ENCODE measurements at places on chromosomes 7 and 10.

DNA sequence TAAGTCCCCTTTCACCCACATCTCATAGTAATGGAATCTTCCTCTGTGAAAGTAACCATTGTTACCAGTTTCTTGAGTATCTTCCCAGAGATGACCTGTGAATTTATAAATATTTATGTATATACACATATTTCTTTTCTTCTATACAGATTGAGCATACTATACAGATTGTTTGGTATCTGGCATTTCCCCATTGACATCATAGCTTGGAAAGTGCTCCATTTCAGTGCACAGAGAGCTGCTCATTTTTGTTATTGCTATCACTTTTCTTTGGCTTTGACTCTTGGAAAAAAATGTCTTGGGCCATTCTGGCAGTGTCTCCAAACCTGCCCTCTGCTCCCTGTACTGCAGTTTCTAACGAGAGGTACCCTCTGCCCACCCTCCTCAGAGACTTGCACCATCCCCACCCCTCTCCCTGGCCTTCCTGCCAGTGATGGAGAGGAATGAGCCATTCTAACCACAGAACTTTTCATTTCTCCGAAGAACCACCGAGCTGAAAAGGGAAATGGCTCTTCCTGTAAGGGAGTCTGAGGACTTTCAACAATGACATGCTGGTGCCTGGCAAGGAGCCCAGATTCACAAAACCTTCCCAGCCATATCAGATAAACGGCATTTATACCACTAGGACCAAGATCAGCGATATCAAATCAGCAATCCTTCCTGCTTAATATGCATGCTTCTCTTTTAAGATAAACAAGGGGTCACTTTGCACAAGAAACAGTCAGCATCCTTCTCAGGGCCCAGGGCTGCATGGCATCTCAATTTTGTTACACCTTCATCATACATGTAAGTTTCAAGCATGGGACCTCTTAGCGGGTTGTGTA is 19.7 kb upstream of the CCSER2 start:
- DNase-seq, result peak; percentile 30

DNA sequence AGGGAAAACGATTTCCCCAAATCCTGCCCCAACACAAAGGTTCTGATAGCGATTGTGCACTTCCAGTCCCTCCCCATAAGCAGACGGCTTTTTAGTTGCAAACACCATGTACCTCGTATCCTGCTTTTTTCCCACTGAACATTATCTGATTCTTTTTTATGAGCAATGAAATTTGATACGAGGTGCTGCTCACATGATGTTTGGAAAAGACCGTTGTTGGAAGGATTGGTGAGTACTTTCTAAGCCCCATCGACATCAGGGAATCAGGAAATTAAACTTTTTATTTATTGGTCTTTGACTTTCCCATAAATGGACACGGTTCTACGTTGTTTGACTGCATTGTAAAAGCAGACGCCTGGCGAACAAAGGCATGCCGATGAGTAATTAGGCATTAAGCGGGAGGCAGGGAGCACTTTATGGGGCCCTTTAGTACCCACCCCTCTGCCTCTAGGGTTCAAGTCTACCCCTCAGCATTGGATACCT is 49.4 kb downstream of the TEX36 start:
- no peak for DNase-seq

DNA sequence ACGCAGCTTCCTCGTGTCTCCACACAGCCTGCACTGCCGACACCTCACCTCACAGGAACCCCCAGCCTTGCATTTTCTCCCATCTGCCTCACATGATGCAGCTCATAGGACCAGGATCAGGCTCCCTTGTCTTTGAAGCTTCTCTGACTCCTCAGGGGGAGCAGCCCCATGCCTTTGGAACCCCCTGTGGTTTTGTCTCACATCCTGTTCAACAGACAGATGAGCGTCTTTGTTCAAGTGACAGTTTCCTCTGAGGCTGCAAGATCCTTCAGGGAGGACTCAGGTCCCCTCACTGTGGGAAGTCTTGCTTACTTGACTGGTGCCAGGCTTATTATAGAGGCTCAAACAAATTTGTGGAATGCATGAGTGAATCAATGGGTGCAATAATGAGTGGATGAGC is 667.1 kb downstream of the INHBA start:
- DNase-seq, result no peak

GRCh38 chr7:142409471-142409870 is 151.6 kb upstream of the PRSS58 start:
- no peak for DNase-seq

DNA sequence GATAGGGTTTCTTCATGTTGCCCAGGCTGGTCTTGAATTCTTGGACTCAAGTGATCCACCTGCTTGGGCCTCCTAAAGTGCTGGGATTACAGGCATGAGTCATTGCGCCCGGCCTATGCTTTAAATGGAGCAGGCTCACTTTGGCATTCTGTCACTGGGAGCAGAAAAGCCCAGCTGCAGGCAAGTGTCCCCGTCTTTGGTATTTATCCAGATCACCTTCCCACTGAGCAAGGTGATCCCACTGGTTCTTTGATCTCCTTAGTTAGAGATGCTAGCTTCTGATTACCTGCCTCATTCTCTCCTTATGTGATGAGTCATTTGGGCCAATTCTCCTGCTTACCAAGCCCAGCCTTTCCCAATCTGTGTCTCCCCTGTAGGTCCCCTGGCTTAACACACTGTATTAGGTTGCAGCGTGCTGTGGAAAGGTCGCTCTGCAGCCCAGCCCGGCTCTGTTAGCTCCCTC is 39.3 kb downstream of the SPDYE5 start:
- no peak for DNase-seq

GRCh38 chr10:75272094-75272493 is 36.3 kb upstream of the COMTD1 start:
- DNase-seq, result no peak

- no peak for DNase-seq
Measured at GRCh38 chr10:130611239-130611638, 475.0 kb downstream of the GLRX3 start.

DNA sequence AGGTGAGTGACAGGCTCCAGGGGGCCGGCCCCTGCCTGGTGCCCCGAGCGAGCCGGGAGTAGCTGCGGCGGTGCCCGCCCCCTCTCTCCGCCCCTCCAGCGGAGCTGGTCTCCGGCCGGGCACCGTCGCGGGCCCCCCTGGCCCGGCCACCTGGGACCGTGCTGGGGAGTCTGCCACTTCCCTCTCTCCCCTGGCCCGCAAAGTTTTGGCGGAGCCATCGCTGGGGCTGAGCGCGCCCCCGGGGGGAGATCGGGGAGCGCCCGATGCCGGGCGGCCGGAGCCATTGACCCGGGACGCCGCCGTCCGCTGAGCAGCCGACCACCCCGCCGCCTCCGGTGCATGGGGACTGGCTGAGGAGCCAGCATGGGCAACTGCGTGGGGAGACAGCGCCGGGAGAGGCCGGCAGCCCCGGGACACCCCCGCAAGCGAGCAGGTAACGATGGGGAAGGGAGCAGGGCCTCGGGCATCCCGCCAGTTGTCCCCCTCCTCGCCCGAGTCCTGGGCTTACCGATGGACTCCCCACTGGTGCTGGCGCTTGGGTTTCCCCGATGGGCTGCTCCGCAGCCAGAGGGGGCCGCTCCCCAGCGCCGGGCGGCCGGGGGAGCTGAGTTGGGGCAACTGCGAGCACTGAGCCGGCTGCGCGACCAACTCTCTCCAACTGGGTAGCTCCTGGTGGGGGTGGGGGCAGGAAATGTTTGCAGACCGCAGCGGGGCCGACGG is at the start of gene UBTD1:
Gene UBTD1 (plus strand): TSS at position 84 of the 720 bp plus-strand sequence. CDS start 280 bp downstream, at position 364.
- peak; percentile 10 for DNase-seq

DNA sequence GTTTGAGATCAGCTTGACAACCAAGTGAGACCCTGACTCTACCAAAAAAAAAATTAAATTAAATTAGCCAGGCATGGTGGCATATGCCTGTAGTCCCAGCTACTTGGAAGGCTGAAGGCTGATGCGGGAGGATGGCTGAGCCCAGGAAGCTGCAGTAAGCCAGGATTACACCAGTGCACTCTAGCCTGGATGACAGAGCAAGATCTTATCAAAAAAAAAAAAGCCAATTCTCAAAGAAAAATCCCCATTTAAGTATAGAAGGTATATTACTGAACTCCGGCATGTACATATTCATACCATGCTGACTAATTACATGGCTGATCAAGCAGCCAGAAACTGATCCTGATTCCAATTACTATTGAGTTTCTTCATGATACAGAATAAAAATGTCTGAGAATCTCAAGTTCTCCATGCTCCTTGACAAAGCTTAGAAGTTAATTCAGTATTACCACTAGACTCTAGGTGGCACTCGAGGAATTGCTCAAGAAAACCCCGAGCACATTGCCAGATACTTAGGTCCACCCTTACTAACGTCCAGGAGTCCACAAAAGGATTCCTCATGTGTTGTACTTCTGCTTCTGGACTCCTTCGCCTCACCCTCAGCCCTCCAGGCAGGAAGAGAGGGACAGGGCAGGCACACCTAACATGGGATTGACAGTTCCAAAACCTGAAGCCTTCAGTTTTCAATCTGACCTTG is 148.9 kb downstream of the PARD3 start:
- DNase-seq, result no peak

GRCh38 chr7:150514748-150515222 is at the start of gene GIMAP7:
Gene GIMAP7, plus strand, starts transcription at chr7:150514872. Its CDS starts 5,103 bp downstream, at chr7:150519975.
- no peak for DNase-seq

DNA sequence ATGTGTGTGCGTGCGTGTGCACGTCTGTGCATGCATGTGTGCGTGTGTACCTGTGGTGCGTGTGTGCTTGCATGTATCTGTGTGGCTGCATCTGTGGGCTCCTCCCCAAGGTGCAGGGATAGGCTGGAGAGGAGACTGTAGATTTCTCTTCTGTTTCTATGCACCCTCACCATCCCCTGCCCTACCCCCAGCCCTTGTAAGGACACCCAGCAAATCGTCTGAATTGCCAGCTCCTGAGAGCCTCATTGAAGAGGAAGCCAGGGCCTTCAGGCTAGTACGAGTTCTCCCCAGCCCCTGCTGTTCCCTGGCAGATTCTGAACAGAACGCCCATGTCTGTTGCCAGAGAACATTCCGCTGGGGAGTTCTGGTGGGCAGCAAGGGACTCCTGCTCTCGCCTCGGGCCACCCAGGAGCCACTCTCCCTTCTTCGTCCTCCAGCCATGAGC is 17.0 kb upstream of the TRIM8 start:
- no peak for DNase-seq

DNA sequence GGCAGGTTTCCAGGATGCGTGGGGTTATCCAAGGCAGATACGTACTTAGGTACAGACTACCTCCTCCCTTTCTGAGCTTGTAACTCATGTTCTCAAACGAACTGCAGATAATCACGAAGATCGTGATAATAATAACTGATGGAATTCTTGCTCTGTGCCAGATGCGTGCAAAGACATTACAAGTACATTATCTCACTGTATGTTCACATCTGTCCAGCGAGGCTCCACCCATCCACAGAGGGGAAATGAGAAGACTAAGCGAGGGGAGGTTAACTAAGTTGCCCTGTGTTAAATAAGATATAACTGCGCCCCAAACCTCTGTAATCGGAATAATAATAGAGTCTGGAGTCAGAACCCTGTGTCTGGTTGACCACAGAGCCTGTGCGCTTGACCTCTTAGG is 1.9 kb downstream of the GALNT17 start:
- DNase-seq, result no peak

GRCh38 chr10:87794285-87794684 is 23.7 kb downstream of the ATAD1 start:
- no peak for DNase-seq

DNA sequence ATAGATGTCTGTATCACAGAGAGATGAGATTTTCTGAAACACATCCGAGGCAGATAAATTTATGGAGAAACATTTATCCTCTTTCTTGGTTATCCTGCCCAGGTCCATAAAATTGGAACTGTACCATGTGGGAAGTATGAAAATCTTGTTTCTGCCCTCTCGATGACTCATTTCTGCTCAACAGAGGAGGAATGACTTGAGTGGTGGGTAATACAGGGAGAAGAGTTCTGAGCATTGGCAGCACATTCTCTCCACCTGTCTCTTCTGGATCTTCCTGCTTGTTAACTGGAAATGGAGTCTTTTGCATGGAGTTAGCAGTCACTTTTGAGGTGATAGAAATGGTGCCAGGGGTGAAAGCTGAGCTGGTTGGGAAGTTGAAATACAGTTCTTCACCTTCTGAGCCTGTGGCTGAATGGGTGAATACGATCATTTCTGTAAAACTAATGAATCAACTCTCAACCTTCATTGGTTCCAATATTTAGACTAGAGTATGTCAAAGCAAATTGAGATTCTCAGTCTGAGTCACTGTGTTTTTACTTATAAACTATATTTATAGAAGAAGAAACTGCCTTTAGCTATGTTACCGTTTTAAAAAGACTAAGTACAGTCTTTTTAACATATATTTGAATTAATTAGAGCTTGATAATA is 945.5 kb downstream of the SORCS3 start:
- DNase-seq, result no peak

DNA sequence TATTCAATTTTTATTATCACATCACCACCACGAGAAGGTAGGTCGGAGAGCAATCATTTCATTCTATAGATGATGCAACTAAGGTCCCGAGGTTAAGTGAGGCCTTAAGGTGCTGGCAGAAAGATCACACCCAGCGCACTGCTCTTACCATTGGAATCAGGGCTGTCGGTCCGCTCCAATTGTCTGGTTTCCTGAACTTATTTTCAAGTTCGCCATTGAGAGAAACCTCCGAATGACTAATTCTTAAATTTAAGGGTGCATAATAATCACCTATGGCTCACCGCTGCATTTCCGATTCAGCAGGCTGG is 625 bp upstream of the GSTO2 start:
- no peak for DNase-seq

DNA sequence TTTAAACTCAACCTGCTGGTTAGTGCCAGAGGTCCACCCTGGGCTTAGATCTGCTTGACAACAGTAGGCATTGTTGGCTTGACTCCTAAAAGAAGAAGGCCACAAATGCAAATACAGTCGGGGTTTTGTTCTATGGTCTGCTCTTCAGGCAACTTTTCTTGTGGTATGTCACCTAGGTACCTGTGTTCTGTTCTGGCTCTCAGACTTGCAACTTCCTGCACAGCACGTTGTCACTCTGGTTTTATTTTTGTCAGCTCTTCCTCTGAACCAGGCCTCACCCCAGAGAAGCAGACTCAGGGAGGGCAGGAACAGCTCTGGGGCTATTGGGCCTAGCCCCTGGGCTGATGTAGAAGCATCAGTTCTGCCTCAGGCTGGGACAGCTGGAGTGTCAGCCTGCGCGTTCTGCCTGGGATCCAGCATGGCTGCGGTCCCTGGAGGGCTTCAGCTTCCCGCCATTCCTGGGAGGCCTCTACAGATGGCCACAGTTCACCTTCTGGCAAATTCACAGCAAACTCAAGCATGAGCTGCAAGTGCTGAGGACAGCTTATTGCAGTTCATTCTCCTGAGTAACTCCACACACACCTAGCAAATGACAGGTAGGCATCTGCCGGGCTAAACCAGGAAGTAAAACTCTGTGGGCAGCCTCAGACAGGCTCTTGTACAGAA is 11.0 kb upstream of the PDCD4 start:
- DNase-seq, result no peak
